Stimulated activated CD8-positive, alpha-beta memory T cell treated with anti-CD3 and anti-CD28 coated beads, Interleukin-4, amount 100 ng/mL, for 48 hours (primary cell): ENCODE measurements at places on chromosomes 1 and 21.

DNA sequence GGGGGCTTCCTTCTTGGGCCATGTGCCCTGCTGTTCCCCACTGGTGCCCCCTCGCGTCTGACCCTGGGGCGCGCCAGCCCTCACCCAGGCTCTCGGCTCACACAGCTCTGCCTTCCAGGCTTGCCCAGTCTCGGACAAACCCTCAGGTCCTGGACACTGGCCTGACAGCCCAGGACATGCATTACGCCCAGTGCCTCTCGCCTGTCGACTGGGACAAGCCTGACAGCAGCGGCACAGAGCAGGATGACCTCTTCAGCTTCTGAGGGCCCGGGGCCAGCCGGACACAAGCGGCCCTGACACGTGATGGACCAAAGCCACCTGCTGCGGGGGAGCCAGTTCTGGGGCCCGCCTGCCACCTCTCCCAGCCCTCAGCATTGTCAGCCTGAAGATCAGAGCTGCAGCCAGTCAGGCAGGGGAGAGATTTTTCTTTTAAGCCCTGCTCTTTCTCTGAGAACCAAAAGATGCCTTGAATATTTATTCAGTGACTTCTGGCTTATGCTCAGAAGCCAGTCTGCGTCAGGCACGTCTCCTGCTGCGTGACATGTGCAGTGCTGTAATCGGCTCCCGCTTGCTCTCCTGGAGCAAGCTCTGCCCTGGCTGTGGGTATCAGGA, 23.4 kb downstream of the LDLRAP1 start:
- DNase-seq = peak; percentile 63

- DNase-seq = no peak
These were observed 26.8 kb downstream of the RSPH1 start for GRCh38 chr21:42469272-42469671.

GRCh38 chr1:34587761-34588160, 167.1 kb upstream of the GJB5 start:
- no peak for DNase-seq

DNA sequence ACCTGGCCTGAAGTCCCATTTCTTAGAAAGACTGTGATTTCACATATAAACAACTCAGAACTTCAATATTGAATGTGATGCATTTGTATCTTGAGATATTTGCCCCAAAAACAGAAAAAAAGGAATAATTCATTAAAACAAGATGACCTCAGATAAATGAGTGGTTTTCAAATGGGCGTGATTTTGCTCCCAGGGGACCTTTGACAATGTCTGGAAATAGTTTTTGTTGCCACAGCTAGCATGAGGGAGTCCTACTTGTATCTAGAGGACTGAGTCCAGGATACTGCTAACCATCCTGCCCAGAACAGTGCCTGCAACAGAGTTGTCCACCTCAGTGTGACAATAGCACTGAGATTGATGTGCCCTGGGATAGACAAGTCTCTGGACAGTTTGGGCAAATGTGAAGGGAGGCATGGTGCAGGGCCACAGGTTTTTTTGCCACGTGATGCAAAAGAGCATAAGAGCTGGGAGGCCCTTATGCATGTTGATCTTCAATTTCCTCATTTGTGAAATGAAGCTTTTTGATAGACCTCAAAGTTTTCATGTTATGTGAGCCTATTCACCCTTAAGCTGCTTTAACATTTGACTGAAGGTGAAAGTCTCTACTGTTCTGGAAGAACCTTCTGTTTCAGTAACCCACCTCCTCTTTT, 46.2 kb downstream of the MAP3K7CL start:
- no peak for DNase-seq

GRCh38 chr1:221071777-221072176, 192.5 kb downstream of the HLX start:
- no peak for DNase-seq

- DNase-seq = no peak
These were observed 41.6 kb downstream of the ABCA4 start for GRCh38 chr1:94079080-94079940.

DNA sequence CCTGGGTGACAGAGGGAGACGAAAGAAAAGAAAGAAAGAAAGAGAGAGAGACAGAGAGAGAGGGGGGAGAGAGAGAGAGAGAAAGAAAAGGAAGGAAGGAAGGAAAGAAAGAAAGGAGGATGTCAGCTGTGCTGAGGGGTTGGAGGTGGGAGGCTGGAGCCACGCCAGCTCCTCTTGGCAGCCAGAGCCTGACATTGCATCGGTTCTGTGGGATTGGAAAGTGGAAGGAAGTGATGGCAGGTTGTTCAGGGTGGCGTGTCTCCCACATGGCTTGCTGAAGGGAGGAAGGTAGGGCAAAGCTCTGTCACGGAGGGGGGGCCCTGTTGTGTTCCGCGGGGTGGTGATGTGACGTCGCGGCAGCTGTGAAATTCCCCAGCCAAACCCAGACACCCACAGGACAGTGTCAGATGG, 30.7 kb downstream of the EIF2D start:
- DNase-seq = peak; percentile 78

GRCh38 chr1:94727846-94728715, 92.1 kb upstream of the SLC44A3 start:
- no peak for DNase-seq

DNA sequence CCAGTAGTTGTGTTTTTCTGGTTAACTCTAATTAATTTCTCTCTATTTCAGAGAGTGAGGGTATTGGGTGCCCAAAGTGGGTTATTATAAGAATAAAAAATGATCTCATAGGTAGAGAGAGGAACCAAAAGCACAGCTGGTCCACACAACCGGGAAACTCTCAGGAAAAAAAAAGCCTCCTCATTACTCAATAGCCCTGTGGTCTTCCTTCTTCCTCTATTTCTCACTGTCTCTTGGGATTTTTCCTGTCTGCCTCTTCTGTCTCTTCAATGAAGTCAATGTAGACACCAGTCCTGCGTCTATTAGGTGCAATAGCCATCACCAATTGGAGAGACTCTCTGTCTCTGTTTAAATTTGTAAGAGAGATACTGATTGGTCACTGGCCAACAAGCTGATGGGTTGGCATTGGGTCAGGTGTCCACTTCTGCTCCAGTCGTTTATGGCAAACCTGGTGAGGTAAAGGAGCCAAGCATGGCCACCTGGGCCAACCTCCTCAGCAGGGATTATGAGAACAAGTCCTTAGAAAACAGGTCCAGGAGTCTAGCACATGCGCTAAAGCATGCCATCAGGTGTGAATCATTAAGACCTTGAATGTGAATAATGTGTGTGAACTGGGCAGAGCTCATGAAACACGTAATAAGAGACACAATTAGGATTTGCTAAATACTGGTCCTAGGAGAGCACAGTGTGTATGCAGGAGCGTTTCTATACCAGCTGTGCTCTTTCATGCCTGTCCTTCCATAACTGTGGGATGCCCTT, 443.0 kb upstream of the RUNX1 start:
- no peak for DNase-seq

DNA sequence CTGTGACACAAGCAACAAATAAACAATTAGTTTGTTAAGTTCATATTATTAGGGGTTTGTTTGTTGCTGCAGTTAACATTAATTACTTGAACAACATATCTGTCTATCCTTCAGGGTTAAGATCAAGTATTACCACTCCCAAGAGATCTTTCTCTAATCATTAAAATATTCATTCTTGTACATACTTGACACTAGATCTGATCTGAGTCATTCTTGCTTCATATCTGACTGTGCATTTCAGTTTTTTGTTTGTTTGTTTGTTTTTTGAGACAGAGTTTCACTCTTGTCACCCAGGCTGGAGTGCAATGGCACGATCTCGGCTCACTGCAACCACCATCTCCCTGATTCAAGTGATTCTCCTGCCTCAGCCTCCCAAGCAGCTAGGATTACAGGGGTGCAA, 613.3 kb upstream of the PLXNA2 start:
- no peak for DNase-seq
